CD4-positive, alpha-beta T cell treated with Interleukin-15 for 1 hour (primary cell): ENCODE measurements at places on chromosomes 1 and 21.
A peak's percentile ranks its signal among the peaks of the same experiment; 100 is the strongest.

- DNase-seq: no peak
Measured at GRCh38 chr1:46487818-46488218, 1.8 kb upstream of the DMBX1 start.

DNA sequence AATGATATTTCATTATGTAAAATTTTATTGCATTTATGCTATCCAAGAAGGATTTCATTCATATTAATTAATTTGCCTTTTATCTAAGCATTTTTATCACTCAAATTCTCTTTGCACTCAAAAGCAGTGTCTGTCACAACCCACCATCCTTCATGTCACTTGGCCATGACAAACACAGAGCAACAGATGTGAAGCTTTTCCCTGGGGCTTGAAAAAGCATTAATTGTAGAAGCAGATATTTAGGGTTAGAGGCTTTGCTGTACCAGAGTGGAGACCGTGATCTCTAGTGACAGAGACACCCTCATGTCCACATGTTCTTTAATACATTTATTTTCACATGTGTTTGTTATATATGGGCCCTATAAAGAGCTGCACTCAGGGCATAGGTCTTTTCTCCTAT is 230.5 kb downstream of the SPATA17 start:
- DNase-seq: no peak

GRCh38 chr1:3149277-3149676 is 80.3 kb downstream of the PRDM16 start:
- no peak for DNase-seq

GRCh38 chr1:246128494-246129069 is 378.5 kb downstream of the SMYD3 start:
- no peak for DNase-seq

- peak; percentile 93 for DNase-seq
Measured at GRCh38 chr1:28914228-28915030, at the start of gene EPB41. EPB41 (plus strand) TSS chr1:28914569; CDS start chr1:28987438, 72,869 bp downstream.

DNA sequence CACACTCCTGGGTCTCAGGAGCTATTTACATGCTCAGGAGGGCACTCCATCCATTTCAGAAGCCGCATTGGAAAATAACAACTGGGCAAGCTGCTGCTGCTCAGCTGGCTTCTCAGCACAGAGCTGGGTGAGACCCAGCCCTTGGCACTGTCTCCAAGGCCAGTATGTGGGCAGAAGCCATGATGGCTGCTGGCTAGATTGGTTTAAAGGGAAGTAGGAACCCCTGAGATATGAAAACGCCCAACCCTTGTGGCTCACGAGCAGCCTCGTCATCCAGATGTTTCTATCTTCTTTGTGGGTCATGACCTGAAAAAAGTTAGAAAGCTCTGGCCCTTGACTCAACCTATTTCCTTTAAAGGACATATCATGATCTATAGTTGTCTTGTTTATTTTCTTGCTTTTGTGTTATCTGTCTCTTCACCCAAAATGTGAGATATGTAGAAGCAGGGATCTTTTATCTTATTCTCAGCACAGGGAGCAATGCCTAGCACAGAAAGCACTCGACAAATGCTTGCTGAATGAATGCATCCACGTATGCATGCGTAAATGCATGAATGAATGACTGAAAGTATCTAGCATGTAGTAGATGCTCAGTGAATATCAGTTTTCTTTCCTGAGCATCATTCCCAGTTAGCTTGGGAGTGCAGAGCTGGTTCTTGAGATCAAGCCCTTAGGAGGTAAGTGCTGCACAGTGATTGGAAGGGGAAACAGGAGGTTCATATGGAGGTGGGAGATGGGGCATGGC is 11.6 kb downstream of the MYBPH start:
- no peak for DNase-seq

DNA sequence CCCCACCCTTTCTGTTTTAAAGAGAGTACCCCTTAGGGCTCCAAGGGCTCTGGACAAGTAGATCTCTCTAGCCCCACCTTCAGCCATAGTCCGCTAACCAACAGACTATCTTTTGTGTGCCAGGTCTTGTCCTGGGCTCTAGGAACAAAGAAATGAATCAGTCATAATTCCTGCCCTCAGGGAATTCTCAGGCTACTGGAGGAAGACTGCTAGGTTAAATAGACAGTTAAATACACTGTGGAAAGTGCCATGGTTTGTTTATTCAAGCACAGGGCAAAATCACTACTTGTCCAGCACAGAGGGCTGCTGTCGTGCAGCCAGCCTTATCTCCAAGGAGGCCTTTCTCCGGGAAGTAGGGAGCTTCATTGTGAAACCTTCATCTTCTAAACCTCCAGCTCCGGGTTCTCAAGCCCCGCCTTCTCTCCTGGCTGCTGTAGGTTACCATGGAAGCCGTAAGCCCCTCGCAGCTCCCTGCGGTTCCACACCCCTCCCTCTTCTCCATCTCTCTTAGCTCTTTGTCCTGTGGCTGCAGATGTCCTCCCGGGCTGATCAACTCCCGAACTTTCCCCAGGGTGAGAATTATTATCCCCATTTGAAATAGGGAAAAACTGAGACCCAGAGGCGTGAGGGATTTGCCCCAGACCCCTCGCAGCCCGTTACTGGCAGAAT is 29.8 kb downstream of the SHISAL2A start:
- no peak for DNase-seq

GRCh38 chr1:107057197-107058133 is 991 bp downstream of the PRMT6 start:
- DNase-seq: no peak

DNA sequence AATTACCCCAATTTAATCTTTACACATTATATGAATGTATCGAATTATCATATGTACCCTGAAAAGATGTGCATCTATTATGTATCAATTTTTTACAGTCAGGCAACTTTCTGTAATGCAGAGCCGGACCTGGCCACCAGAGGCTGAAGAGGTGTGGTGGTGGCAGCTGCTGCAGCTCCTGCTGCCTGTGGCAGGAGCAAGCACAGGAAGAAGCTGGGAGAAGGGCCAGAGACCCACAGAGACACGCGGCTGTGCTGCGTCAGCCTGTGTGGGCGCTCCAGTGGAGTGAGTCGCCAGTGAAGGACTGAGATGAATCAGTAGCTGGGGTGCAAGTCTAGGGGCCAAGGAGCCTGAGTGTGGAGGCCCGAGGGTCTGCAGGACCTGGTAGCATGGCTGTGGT is 74.3 kb upstream of the COG2 start:
- DNase-seq: no peak

- peak; percentile 59 for DNase-seq
Measured at GRCh38 chr1:235067396-235068157, 61.1 kb downstream of the TOMM20 start.

DNA sequence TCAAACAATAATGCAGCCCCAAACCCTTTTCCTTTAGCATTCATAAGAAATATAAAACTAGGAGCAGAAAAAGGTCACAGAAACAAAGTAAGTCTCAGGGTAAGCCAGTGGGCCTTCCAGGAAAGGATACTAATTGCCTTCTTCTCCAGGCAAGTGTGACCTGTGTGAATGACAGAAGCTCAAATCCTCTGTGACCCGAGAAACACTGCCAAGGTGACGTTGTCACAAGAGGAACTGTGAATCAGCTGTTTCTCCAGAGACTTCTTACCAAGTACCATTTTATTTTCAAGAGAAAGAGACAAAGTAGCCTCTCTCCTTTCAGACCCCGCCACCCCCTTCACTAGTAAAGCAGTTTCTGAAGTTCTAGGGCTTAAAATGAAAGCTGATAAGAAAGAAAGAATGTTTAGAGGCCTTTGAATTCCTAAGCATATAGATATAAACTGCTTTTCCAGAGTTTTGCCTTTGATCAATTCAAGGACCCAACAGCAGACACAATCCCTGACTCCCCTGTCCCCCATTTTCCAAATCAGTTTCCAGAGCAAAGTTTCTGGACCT is 155.6 kb downstream of the NUF2 start:
- DNase-seq: no peak

DNA sequence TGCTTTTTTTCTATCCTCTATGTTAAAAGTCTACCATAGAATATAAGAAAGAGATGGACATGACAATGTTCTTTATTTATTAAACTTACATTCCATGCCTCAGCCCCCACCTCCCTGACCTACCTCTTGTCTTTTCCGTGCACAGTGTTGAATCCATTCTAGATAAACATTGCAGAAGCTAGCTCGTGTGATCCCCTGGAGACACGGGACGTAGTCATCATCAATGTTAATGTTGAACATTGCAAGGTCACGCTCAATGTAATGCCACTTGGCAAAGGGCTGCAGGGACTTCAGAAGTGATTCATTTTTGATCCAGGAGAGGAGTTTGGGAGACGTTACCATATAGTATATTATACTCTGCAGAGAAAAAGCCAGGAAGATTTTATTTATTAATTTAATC is 66.4 kb downstream of the NTPCR start:
- DNase-seq: no peak

GRCh38 chr21:37815893-37816292 is 100.4 kb downstream of the KCNJ6 start:
- peak; percentile 38 for DNase-seq

- DNase-seq: no peak
Measured at GRCh38 chr1:235139315-235139714, 10.7 kb upstream of the TOMM20 start.

- DNase-seq: no peak
Measured at GRCh38 chr1:201222125-201222524, 31.5 kb downstream of the IGFN1 start.

DNA sequence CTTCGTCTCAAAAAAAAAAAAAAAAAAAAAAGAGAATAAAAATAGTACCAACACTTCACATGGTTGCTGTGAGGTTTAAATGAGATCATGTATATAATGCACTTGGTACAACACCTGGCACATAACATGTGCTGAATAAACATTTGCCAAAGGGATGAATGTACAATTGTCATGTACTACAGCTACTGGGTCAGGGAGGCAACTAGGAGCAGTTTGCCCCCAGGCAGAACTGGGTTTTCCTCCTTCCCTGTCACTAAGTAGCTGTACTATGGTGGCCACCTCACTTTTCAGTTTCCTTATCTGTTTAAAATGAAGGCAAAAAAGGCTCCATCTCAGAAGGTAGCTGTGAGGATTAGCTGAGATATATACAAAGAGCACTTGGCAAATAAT is 11.5 kb downstream of the AK2 start:
- DNase-seq: no peak
